Activated CD8-positive, alpha-beta memory T cell treated with anti-CD3 and anti-CD28 coated beads, Interleukin-2, amount 10 ng/mL, durations not matched to agents 7 days and 5 days (primary cell): ENCODE measurements at places on chromosomes 7 and 10. TPM values are rescaled to one million over a fixed set of nuclear protein-coding genes. Genes with fewer than 3 reads are reported as not detected.

The TFR2 gene
- 11.1 TPM for total RNA-seq

GRCh38 chr10:114307731-114308130 is 68.7 kb downstream of the VWA2 start:
- no peak for DNase-seq
- H3K4me3 ChIP-seq, result no peak overlapping the region
- H3K36me3 ChIP-seq, result no peaks in the 10 kb centered on the region
- no peak overlapping the region for H3K27ac ChIP-seq
- H3K27me3 ChIP-seq, result no peaks in the 10 kb centered on the region

- H3K36me3 ChIP-seq, result no peaks in the 10 kb centered on the region
- H3K4me3 ChIP-seq, result no peak overlapping the region
- no peak overlapping the region for H3K27ac ChIP-seq
- no peak for DNase-seq
- no peaks in the 10 kb centered on the region for H3K27me3 ChIP-seq
- H3K4me1 ChIP-seq, result no peaks in the 10 kb centered on the region
Measured at GRCh38 chr10:130717083-130717482, 580.9 kb downstream of the GLRX3 start.

- no peak for DNase-seq
- H3K36me3 ChIP-seq, result no peaks in the 10 kb centered on the region
- H3K4me1 ChIP-seq, result peaks cover 10% of the 10 kb centered on the region
- H3K27ac ChIP-seq, result no peak overlapping the region
- H3K27me3 ChIP-seq, result peaks cover 11% of the 10 kb centered on the region
- H3K4me3 ChIP-seq, result no peak overlapping the region
Measured at GRCh38 chr10:60827791-60828488, 49.7 kb downstream of the CDK1 start.

DNA sequence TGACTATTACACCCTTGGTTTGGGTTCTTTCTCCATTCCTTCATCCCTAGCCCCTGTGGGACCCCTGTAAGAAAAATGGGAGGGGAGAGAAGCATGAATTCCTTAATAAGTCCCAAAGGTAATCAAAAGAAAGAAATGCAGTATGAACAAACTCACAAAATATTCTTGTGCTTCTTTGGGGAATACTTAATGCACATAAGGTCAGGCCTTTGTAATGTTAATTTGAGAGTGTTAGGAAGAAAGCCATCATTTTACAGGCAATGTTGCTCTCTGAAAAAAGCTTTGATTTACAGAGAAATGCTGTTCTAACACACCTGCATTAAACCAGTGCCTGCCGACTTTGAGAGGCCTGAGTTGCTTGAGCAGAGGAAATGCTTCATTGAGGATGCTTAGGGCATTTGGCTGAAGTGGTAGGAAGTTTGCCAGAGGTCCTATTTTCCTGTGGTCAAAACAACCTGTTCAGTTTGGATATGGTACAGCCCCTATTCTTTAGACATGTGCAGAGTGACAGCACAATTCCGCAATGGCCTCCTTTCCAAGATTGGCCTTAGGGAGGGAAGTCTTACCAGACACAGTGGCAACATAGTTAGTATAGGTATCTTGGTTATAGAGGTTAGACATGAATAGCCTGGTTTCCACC is 643.4 kb downstream of the AUTS2 start:
- H3K4me3 ChIP-seq, result no peak overlapping the region
- H3K36me3 ChIP-seq, result no peaks in the 10 kb centered on the region
- no peaks in the 10 kb centered on the region for H3K27me3 ChIP-seq
- H3K27ac ChIP-seq, result no peak overlapping the region

- H3K27ac ChIP-seq, result no peak overlapping the region
- no peaks in the 10 kb centered on the region for H3K27me3 ChIP-seq
- peaks cover 14% of the 10 kb centered on the region for H3K4me1 ChIP-seq
- no peak for DNase-seq
- no peak overlapping the region for H3K4me3 ChIP-seq
- peaks cover 16% of the 10 kb centered on the region for H3K36me3 ChIP-seq
Measured at GRCh38 chr7:149454750-149455149, 6.1 kb downstream of the ZNF777 start.
